ENCODE measurements at places on chromosomes 16 and 17.

DNA sequence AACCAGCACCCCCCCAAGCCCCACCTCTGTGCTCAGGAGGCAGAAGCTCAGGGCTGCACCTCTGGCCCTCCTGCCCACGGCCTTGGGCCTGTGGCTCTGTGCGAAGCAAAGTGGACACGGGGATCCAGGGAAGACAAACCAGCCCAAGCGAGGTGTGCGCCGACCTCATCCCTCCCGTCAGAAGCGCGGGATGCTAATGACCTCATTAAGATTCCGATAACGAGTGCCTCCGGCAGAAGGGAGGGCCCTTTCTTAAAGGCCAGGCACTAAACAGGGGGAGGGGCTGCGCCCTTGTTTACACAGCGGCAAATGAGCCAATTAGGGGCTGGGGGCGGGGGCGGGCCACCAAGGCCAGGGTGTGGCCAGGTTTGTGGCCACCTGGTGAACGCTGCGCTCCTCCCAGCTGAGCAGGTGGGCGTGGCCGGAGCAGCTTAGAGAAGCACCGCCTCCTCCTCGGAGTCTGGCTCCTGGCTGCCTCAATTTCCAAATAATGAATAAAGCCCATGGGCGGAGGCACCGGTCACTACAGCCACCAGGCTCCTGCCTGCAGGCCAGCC is 3.2 kb downstream of the CBX4 start:
- DNase-seq: no peak

- no peak for DNase-seq
These were observed 21.0 kb upstream of the ZNF750 start for GRCh38 chr17:82860606-82861392.

- no peak for DNase-seq
These were observed 4.5 kb downstream of the TMEM114 start for GRCh38 chr16:8585857-8586256.

DNA sequence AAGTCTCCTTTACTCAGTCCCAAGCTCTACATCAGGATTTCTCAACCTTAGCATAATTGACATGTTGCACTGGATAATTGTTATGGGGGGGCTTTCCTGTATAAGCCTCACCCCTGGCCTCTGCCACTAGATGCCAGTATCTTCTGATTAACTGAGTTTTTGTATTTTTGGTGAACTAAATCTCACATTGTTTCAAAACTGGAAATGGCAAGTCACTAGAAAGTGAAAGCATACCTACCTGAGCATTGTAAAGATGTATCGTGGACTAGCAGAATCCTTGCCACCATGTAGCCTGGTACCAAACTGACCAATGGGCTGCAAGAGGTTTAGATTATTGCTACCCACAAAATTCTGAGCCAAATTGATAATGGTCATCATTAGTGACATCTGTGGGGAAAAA is 15.0 kb downstream of the TOP2A start:
- DNase-seq: no peak

- DNase-seq: no peak
These were observed 29.4 kb upstream of the CACNG5 start for GRCh38 chr17:66805567-66805966.

GRCh38 chr16:81560979-81561657 is 116.5 kb downstream of the CMIP start:
- no peak for DNase-seq

GRCh38 chr16:6957681-6958080 is 375.0 kb upstream of the RBFOX1 start:
- no peak for DNase-seq

DNA sequence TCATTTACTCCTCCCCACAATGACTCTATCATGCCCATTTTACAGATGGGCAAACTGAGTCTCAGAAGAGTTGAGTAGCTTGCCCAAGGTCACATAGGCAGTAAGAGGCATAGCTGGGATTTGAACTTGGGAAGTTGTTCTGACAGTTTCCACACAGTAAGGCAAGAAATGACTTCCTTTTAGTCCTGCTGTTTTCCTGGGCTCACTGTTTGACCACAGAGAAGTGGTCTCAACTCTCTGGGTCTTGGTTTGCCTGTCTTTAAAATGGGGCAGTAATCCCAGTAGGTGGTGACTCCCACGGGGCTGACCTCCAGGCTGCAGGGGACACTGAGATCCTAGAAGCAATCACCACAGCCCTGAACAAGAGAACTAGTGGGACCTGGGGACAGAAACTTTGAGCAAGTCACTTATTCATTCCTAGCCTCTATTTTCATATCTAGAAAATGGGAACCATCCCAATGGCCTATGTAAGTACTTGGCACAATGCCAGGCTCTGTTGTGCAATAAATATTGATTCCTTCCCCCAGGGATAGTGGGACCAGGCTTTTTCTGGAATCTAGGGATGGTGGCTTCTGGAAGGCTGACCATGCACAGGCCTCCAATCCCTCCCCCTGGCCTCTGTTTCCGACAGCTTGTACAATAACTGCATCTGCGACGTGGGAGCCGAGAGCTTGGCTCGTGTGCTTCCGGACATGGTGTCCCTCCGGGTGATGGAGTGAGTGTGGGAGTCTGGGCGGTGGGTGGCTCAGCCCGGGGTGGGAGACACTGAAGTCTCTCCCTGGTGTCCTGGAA is 20.5 kb downstream of the DEXI start:
- no peak for DNase-seq

DNA sequence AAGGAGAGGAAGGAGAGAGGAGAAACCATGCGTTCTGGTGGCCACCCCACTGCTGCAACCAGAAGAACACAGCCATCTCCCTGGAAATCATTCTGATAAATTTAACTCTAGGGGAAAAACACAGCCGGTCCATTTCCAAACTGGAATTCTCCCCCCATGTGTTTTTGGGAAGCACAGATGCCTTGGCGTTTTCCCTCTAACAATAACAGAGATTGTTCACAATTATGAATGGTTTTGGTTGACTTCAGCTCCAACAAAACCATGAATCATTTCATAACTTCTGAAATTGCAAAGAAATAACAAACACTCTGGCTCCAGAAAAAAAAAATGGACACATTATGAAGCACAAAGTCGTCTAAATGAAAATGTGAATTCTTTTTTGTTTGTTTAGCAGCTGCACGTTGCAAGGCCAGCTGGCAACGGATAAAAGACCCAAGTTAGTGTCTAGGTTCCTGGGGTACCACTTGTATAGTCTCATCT is 46.2 kb downstream of the GNAO1 start:
- DNase-seq: no peak

DNA sequence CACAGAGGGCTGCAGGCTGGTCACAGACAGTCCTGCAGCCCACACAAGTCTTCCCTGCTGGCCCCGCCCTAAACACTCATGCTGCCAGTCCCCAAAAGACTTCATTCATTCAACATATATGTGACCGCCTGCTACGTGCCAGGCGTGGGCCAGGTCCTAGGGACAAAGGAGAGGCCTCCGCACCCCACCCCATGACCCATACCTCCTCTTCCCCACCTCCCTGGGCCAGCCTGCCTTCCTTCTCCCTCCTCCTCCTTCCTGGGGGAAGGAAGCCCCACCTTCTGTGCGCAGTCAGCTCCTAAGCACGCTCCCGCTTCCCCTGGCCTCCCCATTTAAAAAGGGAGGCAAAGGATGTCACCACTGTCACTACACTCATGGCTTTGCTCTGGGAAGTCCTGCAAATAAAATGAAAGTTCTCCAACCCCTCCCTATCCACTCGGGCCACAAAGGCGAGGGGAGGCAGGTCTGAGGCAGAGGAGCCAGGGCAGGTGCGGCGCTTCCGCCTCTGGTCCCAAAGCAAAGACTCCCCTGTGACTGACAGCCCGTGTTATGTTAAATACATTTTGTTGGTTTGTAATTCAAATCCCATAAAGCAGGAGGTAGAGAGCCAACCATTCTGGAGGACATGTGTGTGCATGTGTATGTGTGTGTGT is 9.0 kb downstream of the DNAAF8 start:
- no peak for DNase-seq

GRCh38 chr16:77675464-77676324 is 46.6 kb upstream of the NUDT7 start:
- DNase-seq: peak; percentile 44

- DNase-seq: peak; percentile 57
These were observed 14.5 kb upstream of the VWA3A start for GRCh38 chr16:22077700-22078313.

- no peak for DNase-seq
These were observed 13.3 kb upstream of the CRK start for GRCh38 chr17:1469231-1469852.

GRCh38 chr17:67477687-67478086 is 100.6 kb downstream of the PITPNC1 start:
- peak; percentile 42 for DNase-seq

DNA sequence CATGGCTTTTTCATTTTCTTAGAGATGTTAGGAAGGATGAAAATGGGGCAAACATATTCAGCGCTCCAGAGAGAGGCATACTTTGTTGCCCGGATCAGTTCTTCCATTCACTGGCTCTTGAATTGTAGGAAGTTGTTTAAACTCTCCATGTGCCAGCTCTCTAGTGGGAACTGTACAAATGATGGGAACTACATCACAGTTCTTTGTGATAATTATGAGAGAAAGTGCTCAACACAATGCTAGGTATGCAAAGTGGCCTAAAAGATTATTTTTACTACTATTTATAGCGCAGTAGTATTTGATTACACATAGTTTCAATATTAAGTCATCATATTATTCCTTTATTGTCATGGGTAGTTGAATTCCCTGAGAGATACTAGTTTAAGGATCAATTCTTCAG is 268.5 kb downstream of the RBFOX1 start:
- DNase-seq: no peak

DNA sequence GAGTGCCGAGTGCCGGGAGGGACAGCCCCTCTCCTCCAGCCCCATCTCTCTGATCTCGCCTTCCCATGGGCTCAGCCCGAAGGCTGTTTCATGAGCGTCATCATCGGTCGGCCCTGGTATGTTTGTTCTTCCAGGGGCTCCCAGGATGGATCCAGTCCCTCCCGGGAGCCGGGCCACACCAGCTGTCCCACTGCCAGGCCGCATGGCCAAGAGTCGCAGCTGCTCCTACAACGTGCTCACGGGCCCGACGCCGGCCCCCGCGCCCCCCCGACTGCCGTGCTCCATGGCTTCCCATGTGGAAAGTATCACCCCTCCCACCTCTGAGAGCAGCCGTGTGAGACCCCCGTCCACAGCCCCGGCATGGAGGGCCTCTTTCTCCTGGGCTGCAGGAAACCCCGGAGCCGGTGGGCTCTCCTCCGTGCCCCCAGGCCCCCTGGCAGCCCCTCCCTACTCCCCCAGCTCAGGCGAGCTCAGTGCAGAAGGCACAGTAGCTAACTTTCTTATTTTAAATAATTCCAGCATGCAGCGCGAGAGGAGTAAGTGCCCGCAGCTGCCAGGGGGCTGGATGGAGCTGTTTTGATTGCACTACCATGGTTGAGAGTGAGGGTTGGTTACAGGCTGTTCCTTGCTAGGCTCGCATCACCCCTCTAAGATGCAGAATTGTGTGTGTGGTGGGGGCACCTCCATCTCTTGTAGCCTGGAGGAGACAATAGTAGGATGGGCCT is 26.6 kb upstream of the GSE1 start:
- no peak for DNase-seq

GRCh38 chr16:12793865-12794240 is 9.8 kb downstream of the CPPED1 start:
- DNase-seq: no peak

- DNase-seq: no peak
These were observed 74.2 kb upstream of the MARCHF10 start for GRCh38 chr17:62882284-62882683.

DNA sequence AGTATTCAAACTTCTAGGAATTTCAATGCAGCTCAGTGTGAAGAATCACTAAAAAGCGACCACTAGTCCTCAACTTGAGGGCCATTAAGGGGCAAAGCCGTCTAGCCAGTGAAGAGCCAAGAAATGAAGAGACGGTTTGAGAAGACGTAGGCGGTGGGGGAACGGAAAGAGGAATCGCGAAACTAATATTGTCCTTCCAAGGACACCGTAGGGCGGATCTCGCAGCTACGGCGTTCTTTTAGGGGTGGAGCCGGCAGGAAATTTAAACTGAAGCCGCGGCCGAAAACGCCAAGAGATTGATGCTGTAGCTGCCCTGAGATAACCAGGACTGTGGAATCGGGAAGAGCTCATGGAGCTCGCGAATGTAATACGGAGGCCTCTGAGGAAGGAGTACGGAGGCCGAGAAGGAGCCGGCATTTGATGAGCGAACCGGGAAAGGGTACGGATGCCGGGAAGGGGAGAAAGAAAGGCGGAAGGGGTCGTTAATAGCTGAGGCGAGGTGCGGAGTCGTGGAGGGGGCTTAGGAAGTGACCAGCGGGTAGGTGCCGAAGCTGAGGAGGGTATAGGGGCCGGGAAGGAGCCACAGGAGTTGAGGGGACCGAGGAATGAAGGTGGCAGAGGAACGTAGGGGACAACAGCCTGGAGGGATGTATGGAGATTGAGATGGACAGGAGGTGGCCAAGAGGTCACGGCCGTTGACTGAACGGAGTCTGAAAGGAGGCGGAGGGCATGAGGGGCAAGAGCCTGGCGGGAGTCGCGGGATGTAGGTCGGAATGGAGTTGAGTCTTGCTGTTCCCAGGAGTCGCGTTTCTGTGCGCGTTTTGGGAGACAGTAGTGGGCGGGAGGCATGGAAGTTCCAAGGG is at the start of gene DBF4B:
Gene DBF4B (plus strand): TSS at position 265 of the 863 bp plus-strand sequence. CDS start 156 bp downstream, at position 421.
- DNase-seq: peak; percentile 90

DNA sequence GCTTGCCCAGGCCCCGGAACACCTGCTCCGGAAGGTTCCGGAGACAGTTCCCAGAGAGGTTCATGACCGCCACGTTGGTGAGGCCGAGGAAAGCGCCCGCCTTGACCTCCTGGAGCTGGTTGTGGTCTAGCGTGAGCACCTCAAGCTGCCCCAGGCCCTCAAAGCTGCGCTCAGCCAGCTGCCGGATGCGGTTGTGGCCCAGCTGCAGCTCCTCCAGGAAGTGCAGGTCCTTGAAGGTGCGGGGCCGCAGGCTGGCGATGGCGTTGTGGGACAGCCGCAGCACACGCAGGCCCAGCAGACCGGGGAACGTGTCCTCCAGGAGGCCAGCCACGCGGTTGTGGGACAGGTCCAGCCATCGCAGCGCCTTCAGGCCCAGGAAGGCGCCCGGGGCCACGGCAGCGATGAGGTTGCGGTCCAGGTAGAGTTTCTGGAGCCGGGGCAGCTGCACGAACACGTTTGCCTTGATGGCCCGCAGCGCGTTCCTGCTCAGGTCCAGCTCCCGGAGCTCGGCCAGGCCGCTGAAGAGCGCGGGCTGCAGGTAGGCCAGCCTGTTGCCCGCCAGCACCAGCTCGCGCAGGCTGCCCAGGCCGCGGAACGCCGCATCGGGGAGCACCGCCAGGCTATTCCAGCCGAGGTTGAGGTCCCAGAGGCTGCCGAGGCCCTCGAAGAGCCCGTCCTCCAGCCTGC is 2.1 kb downstream of the IGFALS start:
- no peak for DNase-seq

- DNase-seq: no peak
These were observed 133.1 kb downstream of the SNX11 start for GRCh38 chr17:48240562-48241130.

Data from naive thymus-derived CD8-positive, alpha-beta T cell (primary cell).